ENCODE measurements at places on chromosomes 4 and X.

DNA sequence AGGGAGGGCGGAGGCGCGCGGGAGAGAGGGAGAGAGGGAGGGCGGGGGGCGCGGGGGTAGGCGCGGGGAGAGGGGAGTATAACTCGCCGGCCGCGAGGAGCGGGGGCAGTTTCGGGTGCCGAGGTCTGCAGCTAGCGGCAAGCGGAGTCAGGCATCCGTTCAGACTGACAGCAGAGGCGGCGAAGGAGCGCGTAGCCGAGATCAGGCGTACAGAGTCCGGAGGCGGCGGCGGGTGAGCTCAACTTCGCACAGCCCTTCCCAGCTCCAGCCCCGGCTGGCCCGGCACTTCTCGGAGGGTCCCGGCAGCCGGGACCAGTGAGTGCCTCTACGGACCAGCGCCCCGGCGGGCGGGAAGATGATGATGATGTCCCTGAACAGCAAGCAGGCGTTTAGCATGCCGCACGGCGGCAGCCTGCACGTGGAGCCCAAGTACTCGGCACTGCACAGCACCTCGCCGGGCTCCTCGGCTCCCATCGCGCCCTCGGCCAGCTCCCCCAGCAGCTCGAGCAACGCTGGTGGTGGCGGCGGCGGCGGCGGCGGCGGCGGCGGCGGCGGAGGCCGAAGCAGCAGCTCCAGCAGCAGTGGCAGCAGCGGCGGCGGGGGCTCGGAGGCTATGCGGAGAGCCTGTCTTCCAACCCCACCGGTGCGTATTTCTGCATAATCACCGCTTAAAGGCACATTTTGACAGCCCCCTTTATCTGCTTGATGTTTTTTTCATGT is at the start of gene POU4F2:
Gene POU4F2, plus strand, starts transcription at position 108 of the 720 bp plus-strand sequence. Its CDS starts 248 bp downstream, at position 356.
- DNase-seq, result no peak

DNA sequence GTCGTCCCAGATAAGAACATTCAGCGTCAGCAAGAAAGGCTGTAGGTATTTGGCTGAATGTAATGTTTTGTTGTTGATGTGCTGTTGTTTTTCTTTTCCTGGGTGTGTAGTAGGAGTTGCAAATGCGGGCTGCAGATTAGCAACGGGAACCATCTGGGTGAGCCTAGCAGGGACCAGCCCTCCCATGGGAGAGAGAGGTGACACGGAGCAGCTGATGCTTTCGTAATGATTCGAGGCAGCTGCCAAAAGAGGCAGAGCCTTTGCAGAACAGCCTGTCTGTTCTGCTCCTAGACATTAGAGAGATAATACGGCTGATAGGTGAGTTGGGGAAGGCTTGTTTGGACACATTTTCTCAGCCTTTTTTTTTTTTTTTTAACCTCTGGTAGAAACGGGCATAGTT is 25.3 kb downstream of the ARSF start:
- no peak for DNase-seq

- DNase-seq, result no peak
These were observed 26.7 kb downstream of the BCLAF3 start for GRCh38 chrX:19964017-19964710.

GRCh38 chr4:10022346-10023049 is 1.2 kb upstream of the SLC2A9 start:
- DNase-seq, result no peak

- DNase-seq, result no peak
These were observed 85.1 kb upstream of the UCP1 start for GRCh38 chr4:140653718-140654494.

GRCh38 chrX:129318375-129318774 is 204.9 kb downstream of the SMARCA1 start:
- DNase-seq, result no peak

GRCh38 chr4:110055158-110055768 is 142.6 kb downstream of the EGF start:
- no peak for DNase-seq

- no peak for DNase-seq
These were observed 525.1 kb upstream of the ATOH1 start for GRCh38 chr4:93303440-93303839.

DNA sequence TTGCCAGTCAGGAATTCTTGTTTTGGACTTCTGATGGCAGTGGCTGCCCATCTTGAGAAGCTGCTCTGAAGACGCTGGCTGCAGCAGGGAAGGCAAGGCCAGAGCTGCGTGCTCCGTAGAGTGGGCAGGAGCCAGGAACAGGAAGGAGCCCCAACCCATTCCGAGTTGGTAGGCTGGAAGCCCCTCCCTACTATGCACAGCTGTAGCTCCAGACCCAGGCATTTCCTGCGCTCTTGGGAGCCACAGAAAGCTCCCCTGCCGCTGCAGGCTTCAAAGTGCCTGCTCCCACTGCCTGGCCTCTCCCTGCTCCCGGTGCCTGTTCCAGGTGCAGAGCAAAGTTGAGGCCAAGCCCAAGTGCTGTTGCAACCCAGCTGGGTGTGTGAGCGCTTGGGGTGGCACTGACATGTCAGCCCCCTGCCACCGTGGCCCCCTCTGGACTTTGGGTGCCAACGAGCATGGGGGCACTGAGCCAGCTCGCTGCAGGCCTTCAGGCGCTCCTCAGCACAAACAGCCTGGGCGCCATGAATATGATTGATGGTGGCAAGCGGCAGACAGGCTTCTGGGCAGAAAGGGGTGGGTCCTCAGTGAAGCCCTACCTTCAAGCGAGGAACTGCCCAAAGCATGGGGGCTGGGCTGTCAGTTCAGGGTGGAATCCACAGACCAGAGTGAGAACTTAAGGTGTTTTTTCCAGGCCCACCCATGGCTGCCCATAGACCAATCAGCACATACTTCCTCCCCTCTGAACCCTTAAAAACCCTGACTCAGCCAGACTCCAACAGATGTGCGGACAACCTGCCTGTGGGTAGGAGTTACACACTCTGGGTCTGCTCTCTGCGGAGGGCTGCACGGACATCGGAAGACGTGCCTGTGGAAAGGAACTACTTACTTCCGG is 677.2 kb upstream of the INTU start:
- no peak for DNase-seq

- no peak for DNase-seq
These were observed 175.5 kb downstream of the RAPGEF2 start for GRCh38 chr4:159278399-159278798.

GRCh38 chr4:110781944-110782343 is 159.1 kb upstream of the PITX2 start:
- no peak for DNase-seq

DNA sequence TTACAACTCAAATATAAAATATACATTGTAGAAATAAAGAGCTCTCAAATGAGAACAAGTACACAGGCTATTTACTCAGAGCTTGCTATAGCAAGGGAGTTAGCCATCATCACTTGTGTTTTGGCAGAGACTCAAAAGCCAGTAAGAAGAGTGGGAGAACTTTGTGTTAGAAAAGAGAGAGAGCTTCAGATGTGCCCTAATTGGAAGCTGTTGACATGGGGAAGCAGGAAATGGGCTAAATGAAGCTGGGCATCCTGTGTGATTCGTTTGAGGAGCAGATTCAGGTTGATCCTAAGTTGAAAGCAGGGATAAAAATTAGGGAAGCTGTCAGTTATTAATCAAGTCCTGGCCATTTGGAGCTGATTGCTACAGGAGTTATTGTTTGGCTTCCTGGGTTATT is 207.4 kb upstream of the MAOA start:
- DNase-seq, result no peak

DNA sequence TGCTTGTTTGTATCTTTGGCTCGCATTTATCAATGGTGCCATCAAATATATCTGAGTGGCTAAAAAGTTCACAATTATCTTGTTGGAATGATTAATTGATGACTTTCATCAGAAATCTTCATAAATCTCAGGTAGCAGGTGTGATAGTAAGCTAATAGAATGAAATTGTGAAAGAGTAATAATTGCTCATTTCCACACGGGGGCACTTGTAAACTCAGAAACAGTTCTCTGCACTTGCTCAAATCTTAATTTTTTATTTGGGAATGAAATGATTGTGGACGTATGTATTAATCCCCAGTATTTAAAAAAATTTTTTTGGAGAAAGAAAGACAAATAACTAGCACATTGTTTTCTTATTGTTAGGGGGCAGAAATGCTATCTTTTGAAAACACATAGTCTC is 132.8 kb downstream of the DTHD1 start:
- no peak for DNase-seq

- no peak for DNase-seq
These were observed 42.4 kb downstream of the CLCN4 start for GRCh38 chrX:10199212-10199611.
